Stimulated activated CD8-positive, alpha-beta memory T cell treated with anti-CD3 and anti-CD28 coated beads, Interleukin-2, amount 100 ng/mL, for 48 hours (primary cell): ENCODE measurements at places on chromosomes 11 and 22.
A peak's percentile ranks its signal among the peaks of the same experiment; 100 is the strongest.

DNA sequence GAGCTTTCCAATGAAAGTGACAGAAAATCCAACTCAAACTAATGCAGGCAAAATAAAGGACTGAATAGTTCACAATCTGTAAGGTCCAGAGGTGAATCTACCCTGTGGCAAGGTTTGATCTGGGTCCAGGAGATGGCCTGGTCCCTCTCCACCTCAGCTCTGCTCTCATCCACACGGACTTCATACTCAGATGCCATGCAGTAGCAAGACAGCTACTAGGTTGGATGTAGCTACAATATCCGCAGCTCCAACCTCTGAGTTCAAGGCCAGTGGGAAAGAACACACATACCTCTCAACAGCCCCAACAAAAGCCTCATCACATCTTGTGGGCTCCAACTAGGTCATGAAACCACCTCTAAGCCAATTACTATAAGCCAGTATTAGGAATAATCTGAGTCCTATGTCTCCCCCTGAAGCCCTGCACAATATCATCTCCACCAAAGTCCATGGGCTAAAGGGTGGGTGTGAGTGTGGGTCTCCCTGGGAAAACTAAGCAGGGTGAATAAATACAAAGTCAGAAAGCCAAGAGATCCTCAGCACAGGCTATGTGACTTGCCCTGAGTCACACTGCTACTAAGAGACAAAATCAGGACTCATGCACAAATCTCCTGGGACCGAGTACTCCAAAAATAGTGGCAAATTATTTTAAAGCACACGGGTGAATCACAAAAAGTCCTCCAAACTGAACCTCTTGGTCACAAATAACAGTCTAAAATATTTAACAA lies 78.8 kb downstream of the LARGE1 start:
- no peak for DNase-seq

DNA sequence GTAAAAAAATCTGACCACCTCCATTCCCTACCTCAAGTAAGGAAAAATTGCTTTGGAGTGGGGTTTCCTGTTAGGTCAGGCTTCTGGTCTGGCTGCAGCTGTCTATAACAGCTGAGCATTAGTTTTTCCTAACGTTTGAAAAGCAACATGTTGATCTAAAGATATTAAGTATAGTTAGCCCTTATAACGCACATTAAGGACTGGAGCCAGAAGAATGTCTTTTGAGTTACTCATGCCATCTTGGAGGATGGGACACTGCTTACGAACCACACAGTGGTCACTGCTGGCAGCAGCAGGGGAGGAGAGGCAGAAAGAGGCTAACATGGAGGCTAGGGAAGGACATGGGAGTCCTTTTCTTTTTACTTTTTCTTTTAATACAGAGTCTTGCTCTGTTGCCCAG lies 44.1 kb upstream of the GDPD4 start:
- no peak for DNase-seq

GRCh38 chr11:57482782-57483561 lies 22.6 kb downstream of the RTN4RL2 start:
- peak; percentile 64 for DNase-seq

GRCh38 chr11:121298774-121299173 lies 6.2 kb downstream of the SC5D start:
- DNase-seq, result no peak

GRCh38 chr11:131598305-131598704 lies 227.9 kb downstream of the NTM start:
- no peak for DNase-seq

DNA sequence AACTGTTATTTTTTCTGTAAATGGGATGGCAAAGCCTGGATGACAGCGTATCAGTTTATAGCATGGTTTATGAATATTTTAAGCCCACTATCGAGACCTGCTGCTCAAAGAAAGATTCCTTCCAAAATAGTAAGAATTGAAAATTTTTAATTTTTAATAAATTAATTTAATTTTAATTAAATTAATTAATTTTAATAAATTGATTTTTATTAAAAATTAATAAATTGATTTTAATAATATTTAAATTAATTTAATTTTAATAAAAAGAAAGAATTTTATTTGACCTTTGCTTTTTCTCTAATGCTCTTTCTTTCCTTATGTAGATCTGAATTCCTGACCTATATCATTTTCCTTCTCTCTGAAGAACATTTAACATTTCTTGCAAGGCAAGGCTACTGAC lies 62.9 kb downstream of the EXT2 start:
- no peak for DNase-seq

GRCh38 chr11:86553265-86553664 lies 119.2 kb downstream of the ME3 start:
- no peak for DNase-seq

DNA sequence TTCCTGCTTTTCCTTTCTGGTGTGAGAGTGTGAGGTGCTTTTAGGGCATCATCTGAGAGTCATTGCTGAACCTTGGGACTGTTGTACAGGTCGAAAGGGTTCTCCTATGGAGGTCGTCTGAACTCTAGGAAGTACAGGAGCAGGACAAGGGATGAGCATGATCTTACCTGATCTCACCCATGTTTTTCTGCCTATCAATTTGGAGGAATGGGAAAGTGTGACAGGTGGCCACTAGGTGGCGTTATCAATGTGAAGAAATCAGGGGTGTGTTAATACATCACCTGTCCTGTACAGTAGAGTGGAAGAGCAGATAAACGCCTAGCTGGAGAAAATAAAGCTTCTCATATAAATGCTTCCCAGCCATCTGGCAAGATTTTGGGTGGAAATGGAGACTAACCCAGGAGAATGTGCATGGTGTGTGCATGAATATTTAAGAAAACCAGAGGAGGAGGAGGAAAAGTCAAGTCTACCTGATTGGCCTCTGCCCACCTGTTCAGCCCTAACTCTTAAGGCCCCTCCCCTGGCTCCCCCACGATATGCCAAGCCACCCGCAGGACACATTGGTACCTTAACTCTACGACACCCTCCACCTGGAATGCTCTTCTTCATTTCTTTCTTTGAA lies 72.0 kb upstream of the NARS2 start:
- no peak for DNase-seq

DNA sequence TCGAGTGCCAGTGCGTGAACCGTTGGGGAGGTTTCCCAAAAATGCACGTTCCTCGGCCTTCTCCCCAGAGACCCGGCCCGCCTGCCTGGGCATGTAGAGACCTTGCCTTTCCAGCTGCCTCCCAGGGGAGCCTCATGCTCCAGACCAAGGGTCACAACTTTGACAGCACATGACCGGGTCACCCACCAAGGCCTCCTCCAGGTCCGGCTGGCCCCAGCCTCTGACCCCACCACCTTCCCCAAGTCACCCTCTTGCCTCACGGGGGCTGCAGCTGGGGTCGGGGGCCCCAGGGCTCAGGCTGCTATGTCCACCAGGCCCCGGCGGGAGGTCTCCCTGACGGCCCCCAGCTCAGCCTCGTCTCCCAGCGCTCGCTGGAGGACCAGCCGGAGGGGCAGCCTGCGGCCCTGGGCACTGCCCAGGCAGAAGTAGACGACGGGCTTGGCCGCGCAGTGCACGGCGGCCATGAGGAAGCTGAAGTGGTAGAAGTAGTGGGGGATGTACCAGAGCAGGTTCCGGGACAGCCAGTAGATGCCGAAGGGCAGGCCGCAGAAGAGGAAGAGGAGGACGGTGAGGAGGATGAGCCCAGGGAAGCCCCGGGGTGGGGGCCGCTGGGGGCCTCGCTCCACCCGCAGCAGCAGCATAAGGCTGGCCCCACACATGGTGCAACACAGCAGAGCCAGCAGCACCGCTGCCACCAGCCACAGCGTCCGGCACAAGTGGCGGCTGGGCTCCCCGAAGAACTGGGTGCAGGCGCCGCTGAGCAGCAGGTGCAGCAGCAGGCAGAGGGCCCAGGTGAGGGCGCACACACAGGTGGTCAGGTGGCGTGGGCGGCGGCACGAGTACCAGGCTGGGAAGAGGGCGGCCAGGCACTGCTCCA lies 4.4 kb downstream of the MRGPRE start:
- no peak for DNase-seq

- DNase-seq, result peak; percentile 72
These were observed 56.2 kb downstream of the KCNJ4 start for GRCh38 chr22:38398609-38399461.

DNA sequence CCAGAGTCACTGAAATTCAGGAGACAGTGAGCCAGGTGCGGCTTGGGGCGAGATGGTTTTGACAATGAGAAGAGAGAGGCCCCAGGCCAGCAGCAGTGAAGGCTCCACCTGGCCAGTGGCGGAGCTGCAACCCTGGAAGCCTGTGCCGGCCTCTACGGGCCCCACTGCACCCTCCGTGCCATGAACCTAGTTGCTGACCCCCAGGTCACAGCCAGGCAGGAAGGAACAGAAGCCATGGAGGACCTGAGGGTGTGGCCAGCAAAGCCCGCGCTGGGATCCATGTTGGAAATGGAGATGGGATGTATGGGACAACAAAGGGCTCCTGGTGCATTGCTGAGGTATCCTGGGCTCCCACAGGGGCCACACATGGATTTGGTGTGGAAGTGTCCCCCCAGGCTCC lies 1528.5 kb downstream of the BRD1 start:
- no peak for DNase-seq

- DNase-seq, result peak; percentile 76
These were observed at the start of gene HIRA for GRCh38 chr22:19431649-19432132. Gene HIRA, minus strand, starts transcription at chr22:19431733. Its CDS starts 257 bp downstream, at chr22:19431476.
